NCI-H524 treated with DMSO at 0.1 percent for 48 hours (cell line): ENCODE measurements at places on chromosomes 3 and 15.
A peak's percentile ranks its signal among the peaks of the same experiment; 100 is the strongest.

DNA sequence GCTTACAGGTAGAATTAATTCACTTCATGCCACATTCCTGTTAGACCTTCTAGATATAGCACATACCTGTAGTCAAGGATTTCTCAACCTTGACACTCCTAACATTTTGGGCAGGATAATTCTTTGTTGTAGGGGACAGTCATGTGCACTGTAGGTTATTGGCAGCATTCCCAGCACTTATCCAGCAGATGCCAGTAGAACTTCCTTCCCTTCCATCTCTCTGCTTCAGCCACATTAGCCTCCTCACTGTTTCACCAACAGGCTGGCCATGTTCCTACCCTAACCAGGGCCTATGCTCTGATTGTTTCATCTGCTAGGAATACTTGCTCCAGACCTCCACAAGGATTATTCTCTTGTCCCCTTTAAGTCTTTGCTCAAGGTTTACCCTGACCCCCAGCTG is 68.0 kb upstream of the STAC start:
- DNase-seq, result no peak

DNA sequence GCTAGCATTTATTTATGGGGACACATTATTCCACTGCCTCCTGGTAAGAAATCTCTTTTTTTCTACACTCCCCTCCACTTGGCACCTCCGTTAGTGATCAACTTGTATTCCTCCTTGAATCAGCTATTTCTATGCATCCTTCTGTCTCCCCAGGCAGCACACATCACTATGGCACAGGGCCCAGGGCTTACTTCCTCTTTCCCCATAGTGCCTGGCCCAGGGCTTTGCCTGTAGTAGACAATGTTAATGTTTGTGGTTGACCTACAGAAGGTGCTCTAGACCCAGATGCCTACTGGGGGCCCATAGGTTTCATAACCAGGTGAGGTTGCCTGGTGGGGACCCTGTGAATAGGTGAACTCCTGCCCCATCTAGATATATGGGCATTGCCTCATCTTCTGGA is 44.9 kb downstream of the EPHB1 start:
- DNase-seq, result no peak

GRCh38 chr3:157384031-157384430 is 52.6 kb upstream of the PTX3 start:
- DNase-seq, result no peak

DNA sequence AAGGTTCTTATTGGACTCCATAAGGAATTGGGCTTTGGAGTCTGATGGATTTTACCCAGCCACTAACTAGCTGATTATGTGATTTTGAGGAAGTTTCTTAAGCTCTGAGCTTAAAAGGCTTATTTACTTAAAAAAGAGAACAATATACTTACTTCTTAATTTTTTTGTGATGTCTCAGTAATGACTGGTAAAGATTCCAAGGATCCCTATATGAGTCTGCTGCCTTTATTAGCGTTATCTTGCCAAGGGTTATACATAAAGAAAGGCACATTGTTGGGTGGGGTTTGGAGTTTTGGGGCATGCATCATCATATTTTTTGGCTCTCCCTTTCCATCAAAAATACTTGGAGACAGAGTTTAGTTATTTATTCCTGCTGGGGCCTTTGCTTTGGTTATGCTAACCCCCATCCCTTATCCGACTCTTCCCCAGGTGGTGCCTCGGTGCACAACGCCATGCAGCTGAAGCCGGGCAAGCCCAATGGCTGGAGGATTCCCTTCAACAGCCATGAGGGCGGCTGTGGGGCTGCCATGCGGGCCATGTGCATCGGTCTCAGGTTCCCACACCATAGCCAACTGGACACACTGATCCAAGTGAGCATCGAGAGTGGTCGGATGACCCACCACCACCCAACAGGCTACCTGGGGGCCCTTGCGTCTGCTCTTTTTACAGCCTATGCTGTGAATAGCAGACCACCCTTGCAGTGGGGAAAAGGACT is 6.7 kb downstream of the ADPRH start:
- no peak for DNase-seq

GRCh38 chr15:77178411-77178810 is 107.5 kb upstream of the TSPAN3 start:
- no peak for DNase-seq

DNA sequence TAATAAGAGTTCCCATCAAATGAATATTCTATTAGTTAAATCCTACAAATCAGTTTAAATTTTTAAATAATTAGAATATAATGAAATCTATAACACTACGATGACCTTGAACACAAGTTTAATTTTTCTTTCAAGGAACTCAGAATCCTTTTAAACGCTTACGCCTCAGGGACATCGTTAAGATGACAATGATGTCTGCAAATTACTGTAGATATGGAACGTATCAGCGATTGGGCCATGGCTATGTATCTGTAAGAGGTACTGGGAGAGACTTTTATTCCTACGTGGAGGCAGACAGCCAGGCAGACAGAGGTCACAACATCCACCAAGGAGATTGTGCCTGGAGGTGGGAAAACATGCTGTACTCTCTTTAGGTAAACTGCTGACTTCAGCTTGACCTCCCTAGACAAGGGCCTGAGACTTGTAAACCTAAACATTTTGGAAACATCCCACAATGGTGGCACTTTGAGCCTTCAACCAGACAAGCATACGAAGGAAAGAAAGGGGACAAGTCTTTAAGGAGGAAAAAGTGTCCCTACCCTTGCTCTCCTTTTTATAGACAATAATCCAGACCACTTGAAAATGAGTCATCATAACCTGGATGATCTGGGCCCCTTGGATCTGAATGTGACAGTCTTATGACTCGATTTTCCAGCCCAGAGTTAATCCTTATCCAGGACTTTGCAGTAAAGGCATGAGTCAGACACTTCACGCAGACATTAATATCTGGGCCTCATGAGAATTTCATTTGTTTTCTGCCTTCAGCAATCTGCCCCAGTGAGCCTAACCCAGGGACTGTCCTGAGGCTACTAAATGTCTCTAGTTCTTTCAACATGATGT is 6.8 kb upstream of the LDHAL6B start:
- DNase-seq, result no peak

DNA sequence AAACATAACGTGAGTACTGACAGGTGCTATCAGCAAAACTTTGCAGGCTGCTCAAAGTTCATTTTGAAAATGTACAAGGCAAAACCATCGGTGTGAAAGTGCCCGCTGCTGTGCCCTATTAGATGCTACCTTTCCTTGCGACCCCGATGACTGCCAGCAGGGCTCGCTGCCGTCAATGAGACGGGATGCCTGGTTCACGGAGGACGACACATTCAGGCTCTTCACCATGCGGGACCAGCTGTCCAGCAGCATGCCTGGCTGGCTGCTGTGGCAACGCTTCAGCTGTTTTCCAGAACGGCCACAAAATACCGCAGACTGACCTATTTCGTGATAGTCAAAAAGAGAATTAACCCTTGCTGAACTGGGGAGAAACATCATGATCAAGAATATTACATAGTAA is 92.7 kb upstream of the OCA2 start:
- DNase-seq, result peak; percentile 61

DNA sequence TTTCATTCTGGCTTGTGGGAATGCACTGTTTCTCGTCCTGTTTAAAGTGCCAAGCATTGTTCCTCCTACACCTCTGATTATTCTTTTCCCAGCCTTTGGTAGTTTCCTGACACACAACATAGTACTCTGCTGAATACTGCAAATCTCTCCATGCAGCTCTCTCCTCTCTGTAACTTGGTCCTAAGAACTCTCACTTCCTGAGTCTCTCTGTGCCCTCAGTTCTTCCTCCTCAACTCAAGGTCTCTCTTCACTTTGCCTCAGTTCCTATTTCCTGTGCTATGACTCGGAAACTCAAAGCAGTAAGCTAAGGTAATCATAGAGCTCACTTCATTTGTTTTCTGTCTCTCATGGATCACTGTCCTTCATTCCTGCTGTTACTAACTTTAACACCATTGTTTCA is 113.4 kb downstream of the ZNF280D start:
- no peak for DNase-seq

DNA sequence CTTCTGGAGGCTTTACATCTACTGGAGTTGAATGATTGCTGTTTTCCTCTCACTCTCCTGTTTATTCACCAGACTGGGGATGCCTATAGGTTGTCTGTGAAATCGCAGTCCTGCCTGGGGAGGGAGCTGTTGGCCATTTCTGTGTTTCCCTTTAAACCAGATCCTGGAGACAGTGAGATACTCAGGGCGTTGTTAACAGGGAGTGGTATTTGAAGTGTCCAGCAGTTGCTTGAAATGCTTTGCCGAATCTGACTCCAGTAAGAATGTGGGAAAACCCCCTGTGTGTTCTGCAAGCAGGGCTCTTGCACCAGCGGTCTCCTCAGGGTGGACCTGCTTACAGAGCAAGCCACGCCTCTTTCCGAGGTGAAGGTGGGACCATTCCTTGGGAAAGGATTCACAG is 4.3 kb upstream of the LRRK1 start:
- no peak for DNase-seq

DNA sequence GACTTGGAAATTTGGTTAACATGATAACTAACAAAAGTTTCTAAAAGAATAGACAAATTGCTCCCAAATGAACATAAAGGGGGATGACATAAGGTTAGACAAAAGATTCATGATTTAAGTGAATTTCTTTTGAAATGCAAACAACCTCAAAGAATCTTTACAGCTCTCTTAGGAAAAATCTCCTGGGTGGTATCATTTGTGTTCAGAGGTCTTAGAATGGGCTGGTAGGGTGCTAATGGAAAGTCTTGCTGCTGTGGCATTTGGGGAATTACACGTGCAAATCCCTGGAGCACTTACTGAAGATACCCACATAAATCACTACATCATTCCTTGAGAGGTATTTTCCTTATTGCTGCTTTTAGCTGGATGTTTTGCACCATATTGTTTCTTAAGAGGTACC is 14.4 kb upstream of the ROBO2 start:
- DNase-seq, result no peak

GRCh38 chr15:39543651-39544050 is 37.2 kb upstream of the THBS1 start:
- DNase-seq, result no peak

DNA sequence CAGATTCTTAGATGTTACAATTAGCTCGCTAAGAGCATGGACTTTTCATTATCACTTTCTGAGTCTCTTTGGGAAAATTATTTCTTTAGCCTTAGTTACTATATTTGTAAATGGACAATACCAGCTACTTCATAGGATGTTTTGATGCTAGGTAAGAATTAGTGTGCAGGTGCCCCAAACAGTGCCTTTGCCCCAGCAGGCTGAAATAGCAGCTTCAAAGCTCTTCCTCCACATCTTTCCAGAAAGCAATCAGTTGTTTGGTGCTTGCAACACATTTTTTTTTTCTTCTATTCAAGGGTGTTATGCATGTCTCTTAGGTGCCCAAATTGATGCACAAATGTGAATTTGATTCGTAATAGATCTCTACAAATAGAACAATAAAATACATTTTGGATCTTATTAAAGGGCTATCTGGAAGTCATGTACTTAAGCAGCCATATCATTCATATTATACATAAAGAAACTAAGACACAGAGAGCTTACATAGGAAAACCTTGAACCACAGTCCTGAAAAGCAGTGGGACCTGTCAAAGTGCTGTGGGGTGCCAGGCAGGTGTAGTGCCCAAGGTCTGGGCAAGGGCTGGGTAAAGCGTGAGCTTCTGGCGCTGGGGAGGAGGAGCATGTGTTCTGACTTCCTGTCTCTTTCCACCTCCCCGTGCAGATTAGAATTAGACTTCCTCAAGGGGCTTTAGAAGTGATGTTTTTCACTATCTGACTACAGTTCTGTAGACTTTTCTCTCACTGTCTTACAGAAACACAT is 62.9 kb downstream of the FNDC3B start:
- no peak for DNase-seq

DNA sequence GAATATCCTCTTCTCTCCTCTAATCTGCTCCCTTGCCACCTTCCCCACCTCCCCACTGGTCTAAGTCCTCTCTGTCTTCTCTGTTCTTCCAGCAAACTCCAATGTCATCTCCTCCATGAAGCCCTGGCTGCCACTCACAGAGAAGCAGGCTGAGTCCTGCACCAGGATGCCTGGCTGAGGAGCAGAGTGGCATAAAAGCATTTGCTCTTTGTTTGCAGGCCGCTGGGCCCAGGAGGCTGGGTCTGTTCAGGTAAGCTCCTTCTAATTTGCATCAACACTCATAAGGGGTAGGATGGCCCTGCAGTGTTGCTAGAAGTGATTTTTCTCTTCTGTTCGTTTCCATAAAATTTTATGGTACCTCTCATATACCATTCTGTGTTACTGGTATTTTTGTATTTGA is 43.2 kb upstream of the KLHL25 start:
- no peak for DNase-seq

DNA sequence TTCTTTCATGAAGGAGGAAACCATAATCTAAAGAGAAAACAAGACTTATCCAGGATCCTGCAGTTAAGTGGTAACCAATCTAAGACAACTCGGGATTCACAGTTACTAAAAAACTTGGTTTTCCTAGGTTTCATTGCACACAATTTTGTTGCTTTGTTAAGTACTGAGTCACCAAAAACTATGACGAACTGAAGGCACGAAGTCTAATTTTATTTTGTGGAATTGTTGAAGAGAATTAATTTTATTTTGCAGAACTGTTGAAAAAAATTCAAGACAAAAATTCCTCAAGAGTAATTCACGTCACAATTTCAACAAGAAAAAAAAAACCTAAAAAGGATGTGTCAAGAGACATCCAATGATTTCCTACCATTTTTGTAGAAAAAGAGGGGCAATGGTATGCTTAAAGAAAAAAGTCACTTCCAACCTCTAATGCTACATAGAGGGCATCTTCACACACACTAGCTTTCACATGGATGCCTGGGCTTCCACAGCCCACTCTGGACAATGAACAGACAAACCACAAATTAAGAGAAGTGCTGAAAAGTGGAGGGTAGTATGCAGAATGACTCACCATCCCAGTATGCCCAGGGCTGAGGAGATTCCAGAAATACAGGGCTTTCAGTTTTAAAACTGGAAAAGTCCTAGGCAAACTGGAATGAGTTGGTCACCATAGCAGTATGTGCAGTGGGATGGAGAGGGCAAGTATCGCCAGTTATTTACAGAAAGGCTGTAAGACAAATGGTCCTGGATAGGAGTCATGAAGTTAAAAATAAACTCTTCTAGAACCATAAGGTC is 29.2 kb downstream of the PLOD2 start:
- no peak for DNase-seq

GRCh38 chr15:92882697-92883162 is 17.4 kb upstream of the CHD2 start:
- DNase-seq, result no peak

GRCh38 chr3:51711352-51712037 is 4.6 kb downstream of the GRM2 start:
- no peak for DNase-seq

DNA sequence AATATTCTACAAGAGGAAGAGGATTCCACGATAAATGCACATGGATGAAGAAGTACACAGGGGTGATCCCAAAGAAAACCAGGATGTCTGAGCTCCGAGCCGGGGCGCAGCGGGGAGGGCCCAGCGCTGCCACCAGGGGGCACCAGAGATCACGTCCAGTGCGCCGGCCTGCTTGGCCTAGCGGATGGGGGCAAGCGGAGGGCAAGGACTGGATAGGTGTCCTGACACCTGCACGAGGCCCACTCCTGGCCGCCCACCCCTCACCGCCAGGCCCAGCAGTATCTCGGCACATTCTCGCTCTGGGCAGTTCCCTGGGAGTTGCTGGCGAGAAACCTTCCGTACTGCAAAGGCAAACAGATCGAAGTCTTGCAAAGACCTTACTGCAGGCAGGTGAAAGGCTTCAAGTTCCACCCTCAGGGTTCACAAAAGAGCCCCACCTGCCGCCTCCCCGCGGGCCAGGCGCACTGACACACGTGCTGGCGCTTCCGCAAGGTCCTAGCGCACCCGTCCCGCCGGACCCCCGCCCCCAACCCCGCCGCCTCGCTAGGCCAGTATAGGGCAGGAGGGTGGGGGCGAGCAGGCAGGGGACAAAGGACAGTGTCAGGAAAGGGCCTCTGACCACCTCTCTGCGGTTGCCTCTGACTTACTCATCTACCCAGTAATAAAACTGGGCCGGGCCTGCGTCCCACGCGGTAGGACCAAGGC is 3.3 kb downstream of the ANKRD63 start:
- no peak for DNase-seq
